CD4-positive, alpha-beta T cell treated with Interleukin-10 for 1 hour (primary cell): ENCODE measurements at places on chromosomes 3 and 15.

DNA sequence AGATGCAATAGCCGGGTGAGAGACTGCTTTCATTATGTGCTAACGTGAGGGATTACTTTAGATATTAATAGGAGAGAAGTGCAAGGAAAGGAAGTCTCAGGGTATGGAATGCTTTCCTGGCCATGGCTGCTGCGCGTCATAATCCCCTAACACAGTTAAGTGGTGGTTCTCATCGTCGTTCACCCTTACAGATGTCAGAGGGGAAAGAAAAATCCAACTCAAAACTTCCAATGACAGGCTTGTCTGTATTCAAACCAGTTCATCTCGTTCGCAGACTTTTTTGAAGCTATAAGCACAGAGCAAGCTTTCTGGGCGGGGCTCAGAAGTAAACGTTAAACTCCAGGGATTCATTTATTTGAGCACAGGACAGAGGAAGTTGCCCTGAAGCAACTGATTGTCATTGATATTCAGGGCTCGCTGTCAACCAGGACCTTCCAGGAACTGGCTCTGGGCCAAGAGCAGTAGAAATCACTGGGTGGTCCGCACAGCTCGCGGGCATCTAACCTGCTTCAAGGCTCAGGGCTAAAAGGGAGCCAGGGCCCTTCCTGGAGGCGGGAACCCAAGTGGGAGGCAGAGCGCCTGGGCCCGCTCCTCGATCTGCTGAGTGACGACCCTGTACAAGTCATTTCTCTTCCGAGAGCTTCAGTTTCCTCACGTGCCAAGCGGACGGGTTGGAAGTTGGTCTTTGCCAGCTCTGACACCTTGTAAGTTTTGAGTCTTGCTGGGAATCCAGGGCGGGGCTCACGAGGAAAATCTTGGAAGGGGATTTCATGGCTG lies 1.1 kb upstream of the LPP start:
- no peak for DNase-seq

DNA sequence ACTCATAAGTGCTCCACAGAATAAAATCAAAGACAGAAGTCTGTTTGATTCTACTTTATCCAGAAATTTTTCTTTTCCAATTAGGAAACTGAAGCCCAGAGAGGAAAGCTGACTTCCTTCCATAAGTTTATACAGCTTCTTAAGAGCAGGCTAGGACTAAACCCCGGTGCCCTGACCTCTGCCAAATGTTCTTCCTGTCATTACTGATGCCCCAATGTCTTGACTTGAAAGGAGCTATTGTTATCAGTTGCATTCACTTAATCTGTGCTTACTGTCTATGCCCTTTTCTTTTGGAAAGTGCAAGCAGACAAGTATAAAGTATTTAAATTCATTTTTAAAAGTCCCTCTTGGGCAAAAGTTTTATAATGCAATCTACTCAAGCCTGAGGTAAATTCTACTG lies 18.1 kb downstream of the CD200 start:
- no peak for DNase-seq

DNA sequence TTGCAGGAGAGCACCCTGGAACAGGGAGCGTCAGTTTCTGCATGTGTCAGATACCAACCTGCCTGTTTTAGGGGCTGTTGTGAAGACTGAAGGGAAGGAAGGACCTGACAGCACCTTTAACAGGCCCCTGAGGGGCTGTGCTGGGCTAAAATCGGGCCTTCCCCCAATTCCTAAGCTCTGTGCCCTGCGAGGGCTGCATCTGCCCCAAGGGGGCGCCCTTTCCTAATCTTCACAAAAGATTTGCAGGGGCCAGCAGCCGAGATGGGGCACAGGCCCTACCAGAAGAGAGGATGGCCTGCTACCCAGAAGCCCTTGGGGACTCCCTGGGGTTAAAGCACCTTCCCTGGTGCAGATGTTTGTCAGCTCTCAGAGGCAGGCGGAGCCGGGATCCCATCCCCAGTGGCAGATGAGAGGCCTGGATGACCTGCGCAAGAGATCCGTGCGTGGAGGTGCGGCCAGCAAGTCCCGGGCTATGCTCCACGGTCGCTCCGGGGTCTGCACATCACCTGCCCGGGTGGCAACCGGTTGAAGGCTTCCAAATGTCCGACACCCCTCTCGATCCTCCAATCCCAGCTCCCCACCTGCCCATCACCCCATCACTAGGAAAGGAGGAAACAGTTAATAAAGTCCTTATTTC lies 53.6 kb downstream of the RHCG start:
- peak; percentile 18 for DNase-seq

GRCh38 chr3:15220661-15221060 lies 14.6 kb downstream of the CAPN7 start:
- no peak for DNase-seq

GRCh38 chr15:80579611-80580010 lies 115.5 kb upstream of the ABHD17C start:
- no peak for DNase-seq

DNA sequence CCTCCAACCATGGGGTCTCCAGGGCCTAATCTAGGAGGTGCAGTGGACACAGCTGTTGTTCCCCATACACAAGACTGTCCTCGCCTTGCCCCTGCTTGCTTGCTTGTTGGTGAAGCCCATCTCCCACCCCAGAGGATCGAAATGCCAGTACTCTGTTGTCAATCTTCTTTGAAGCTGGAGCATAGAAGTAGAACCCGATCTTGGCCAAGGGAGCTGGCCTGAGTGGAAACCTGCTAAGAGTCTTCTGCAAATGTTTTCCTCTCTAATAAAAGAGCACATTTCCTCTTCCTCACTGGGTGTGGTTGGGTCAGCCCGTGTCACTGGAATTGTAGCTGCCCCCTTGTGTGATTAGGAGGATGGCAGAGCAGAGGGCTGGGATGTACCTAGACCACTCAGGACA lies 85.4 kb downstream of the HES1 start:
- DNase-seq = no peak

DNA sequence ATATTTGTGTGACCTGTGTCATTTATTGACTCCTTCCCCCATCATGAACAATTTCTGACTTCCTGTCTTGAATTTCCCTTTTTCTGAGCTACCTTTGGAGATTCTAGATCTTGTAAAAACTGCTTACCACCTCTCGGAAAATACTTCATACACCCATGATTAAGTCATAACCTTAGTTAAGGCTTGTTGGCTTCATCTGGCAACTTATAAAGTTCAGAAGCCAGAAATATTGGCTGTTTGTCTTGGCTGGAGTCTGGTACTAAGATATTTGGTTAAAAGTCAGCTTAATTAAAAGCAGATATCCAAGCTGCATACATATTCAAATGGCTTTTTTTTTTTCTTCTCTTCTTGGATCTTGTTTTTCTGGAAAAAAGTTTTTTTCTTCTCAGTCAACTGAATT lies 37.3 kb upstream of the B3GALNT1 start:
- DNase-seq = no peak

DNA sequence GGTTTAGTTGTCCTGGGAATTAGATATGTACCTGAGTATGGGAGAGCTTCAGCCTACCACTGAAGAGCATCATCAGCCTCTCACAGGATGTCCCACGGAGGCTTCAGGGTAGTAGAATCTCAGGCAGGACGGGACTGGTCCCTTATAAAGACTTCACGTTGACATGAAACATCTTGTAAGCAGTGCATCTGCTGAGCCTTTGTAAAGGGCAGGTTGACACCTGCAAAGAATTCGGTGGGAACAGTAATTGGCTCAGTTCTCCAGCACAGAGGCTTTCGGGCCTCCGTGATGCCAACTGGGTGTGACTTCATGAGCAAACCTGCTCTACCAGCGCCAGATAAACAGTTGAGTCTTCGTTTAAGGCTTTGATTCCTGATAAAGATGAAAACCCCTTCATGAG lies 26.9 kb upstream of the AVEN start:
- no peak for DNase-seq

DNA sequence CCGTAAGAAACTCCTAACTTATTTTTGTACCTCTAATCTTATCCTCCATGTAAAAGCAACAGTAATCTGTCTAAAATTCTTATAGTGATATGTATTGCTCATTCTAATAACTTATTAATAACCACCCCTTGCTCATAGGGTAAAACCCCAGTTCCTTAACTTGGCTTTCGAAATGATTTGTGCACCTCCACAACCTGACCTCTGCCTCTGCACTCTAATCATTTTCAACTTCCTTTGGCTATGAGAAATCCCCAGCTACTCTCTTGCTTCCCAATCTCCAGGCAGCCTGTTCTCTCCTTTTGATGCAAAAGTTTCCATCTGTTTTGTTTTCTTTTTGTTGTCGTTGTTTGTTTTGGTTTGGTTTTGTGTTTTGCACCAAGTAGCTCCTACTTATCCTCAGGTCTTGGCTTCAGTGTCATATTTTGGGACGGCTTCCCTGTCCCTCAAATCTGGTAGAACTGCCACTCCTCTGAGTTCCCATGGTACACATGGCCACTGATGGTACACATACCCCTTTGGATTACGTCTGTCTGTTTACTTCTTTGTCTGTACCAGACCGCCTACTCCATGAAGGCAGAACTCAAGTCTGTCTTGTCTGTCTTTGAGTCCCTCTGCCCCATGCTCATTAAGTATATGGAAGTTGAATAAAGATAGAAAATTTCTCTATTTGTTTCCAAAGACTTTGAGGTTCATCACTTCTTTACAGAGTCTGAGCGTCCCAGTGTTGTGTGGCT lies 105.6 kb upstream of the TGFBR2 start:
- no peak for DNase-seq

DNA sequence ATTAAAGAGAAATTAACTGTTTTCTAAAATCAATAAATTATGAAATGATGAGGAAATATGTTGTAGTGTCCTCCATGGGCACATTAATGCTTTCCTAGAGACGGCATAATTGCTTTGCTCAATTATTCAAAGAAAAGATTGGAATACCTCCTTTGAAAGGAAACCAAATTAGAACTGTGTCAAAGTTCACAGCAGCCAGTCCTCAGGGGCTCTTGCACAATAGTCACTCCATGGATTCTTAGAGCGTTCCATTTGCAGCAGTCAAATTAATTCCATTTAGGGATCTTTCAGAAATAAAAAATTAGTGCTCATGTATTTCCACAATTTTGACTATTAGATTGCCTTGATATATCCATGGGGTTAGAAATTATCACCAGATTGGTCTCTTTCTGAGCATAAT lies 841.6 kb upstream of the DPPA4 start:
- DNase-seq = no peak

- DNase-seq = no peak
These were observed 136.7 kb downstream of the AQP9 start for GRCh38 chr15:58274885-58275284.

DNA sequence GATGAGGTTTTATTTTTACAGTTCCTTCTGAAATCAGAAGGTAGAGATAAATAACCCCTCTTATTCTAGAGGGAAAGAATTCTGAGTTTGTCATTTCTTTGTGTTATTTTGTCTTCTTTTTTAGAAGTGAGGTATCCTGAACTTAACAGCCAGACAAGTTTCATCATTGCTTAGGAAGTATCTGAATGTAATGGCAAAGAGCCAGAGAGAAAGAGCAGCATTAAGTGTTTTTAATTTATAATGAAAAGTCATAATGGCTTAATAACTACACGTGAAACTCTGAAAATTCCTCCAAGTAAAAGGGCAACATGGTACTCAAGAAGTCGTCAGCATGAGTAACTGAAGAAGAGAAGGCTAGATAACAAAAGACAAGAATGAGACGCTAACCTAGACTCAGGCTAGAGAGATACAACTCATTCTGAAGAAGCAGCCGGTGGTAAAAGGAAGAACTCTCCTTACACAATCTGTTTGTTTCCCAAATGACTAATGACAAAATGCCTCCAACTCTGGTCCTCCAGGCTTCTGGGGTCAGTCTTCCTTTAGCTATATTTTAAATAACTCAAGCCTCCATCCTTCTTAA lies 116.2 kb upstream of the NECTIN3 start:
- DNase-seq = no peak

- DNase-seq = no peak
These were observed 253.8 kb upstream of the IGF1R start for GRCh38 chr15:98394546-98394945.

- no peak for DNase-seq
These were observed 232.5 kb upstream of the ST8SIA2 start for GRCh38 chr15:92161039-92161670.

GRCh38 chr3:129442486-129442885 lies 2.5 kb downstream of the IFT122 start:
- DNase-seq = no peak

DNA sequence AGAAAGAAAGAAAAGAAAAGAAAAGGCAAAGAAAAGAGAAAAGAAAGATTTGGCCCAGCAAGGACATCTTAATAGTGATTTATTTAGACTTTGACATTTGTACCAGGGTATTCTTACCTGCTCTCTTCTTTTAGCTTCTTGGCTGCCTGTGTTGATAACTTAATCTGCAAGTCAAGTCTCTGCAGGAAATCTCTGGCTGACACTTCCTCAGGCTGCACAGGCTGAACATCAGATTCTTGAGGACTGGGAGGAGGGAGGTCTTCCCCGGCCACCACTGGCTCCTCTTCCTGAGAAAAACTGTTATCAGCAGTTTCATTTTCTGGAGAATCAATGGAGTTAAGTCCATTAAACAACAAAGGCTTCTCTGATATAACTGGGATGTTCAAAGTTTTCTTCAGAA lies 12.8 kb downstream of the LYSMD2 start:
- no peak for DNase-seq

DNA sequence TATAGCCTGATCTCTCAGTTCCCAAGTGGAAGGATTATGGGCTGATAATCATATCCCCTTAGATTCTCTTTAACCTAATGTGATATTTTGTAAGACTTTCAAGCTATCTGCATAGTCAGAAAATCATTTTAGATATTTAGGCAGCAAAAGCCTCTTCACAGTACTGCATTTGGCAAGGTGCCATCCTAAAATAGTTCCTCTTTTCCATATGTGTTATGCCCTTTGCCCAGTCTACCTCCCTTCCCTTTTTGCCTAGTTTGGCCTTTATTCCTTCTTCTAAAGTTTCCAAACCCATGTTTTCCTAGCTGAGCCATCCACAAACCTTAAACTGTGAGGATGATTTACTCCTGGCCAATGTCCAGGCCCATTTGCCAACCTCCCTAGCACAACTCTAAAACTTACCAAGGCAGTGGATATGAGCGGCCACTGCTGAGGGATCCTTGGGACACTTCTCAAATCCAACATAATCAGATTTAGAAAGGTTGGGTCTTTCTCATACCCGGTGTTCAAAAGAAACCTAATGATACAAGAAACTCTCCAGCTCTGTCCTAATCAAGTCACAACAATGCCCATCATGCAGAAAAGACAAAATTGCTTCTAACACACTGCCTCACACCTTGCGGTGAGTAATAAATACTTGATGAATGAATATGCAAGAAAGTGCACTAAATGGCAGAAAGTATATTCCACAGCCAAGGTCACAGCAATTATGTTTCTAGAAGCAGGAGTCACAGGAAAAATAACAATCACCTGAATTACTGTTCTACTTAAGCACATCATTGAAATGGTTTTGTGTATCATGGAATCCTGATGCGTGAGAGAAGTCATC lies 493.9 kb downstream of the NLGN1 start:
- DNase-seq = no peak
